ENCODE measurements at places on chromosomes 12 and 14. TPM values are rescaled to one million over a fixed set of nuclear protein-coding genes. Genes with fewer than 3 reads are reported as not detected.
A peak's percentile ranks its signal among the peaks of the same experiment; 100 is the strongest.

TMEM119 gene
- 50.8 TPM for total RNA-seq

ADAMTS20 gene
- 0.09 TPM for total RNA-seq

NAV3 gene
- total RNA-seq = 34.6 TPM

PTGER2 gene
- 1.4 TPM for total RNA-seq

AMDHD1 gene
- 0.27 TPM for total RNA-seq

CCDC177 gene
- under 0.01 TPM for total RNA-seq

DNA sequence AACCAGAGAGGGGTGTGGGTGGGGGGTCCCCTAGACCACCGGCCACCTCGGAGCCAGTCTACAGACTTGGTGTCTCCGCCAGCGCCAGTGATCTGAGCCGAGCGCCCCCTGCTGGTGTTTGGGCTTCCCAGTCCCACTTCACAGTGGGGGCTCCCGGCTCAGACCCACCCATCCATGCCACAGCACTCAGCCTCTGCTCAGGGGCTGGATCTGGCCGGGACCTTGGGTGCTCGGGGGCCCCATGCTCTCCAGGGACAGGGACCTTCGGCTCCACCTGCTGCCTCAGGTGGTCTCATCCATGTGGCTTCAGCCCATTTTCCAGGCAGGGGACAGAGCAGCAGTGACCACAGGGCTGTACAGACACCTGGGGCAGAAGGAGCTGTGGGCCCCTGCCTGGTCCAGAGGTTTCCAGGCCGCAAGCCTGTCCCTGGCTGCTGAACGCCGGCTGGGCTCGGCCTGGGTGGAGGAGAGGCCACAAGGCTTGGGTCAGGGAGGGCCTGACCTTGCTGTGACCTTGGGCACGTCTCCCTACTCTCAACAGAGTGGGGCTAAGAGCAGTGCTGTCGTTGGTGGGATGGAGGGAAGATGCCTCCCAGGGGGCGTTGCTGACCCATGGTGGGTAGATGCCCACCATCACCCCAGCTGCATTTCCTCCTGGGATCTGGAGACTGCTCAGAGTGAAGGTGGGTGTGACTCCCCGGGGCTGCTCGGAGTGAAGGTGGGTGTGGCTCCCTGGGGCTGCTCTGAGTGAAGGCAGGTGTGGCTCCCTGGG, 86.3 kb downstream of the KIF26A start:
- DNase-seq = no peak

GRCh38 chr12:52335598-52336262, 14.5 kb upstream of the KRT83 start:
- peak; percentile 20 for DNase-seq

DNA sequence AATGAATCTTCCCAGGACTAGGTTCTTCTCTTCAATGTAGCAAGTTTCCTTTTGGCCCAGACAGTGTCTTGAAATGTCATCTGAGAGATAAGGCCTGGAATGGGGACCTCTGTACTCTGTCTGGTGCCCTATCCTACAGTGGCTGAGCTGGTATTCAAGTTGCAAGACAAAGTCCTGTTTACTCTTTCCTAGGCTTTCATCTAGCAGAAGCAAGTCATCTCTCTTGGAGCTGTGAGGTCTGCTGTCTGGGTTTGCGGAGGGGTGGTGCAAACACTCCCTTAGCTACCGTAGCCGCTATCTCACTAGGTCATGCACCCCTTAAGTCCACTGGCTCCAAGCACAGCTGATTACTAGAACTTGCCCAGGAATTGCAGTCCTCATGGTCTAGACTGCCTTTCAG, 149.7 kb upstream of the SLC16A7 start:
- DNase-seq = no peak

- no peak for DNase-seq
Observed at GRCh38 chr12:9957834-9958233, 13.4 kb upstream of the CLEC12A start.

DNA sequence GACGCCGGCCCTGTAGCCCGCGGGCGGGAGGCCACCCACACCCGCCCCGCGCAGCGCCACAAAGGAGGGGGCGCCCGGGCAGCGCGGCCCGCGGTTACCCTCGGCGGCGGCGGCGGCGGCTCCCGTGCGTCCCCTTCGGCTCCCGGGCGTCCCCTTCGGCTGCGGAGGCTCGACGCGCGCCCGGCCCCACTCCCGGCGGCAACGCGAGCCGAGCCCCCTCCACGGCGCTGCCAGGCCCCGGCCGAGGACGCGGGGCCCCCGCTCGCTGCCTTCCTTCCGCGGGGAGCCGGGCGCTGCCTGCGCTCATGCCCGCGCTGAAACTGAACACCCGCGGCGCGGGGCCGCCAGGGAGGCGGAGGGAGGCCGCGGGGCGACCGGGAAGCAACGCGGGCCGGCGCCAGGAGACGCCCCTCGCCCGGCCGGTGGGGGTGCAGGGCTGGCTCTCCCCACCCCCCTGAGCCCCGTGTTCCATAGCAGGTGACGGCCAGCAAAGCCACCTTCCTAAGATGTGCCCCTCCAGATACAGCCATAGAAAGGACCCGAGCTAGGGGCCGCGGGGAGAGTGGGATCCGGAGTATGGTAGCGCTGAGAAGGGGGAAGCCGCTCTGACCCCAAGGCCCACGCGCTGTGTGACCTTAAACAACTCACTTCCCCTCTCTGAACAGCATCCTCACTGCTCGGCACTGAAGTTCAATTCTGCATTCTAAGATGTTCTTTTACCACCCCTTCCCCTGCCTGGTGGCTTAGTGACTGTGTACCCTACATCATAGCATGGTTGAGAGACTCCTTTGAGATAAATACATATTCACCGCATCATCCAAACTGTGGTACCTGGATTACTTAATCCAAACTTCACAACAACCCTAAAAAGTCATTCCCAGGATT, 42.8 kb downstream of the KDM2B start:
- DNase-seq = peak; percentile 49

DNA sequence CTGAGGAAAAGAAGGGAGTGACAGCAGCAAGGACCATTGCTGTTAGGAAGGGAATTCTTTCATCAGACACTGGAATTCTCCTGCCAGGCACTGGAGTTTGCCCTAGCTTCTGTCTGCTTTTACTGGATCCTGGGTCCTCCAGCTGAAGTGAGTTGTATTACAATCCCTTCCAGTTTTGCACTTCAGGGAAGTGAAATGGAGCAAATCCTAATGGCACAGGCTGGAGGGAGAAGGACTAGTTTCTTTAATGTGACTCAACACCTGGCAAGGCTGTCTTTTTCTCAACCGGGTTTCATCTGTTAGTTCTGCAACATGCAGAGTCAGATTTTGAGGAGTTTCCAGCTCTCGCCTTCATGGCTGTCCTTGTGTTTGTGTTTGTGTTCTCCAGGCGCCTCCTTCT, 45.8 kb downstream of the ETV6 start:
- no peak for DNase-seq

DNA sequence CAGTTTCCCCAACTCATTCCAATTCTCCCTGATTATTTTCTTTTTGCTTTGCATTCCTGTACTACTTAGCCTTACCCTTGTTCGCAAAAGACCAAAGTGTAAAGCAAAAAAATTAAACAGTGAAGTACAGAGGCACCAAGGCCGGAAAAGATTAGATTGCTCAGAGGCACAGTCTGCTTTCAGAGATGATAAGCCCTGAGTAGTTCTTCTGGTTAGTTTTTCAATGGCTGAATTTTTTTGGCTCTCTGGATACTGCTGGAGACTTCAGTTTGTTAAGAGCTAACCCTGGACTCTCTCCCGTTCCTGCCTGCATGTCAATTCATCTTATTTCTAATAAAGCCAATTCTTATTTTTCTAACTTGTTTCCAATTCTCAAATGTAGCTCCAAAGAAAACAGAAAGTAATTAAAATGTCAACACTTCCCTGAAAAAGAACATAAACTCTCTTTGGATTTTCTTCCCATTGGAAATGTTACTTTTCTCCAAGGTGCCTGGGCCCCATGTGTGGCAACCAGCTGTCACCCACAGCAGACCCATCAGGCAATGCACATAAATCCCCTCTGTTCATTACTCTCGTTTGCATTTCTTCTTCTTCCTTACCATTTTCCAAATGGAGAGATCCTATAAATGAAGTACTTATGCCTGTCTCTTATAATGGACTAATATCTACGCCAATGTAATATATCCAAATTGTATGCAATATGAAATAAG, 142.8 kb downstream of the BTG1 start:
- DNase-seq = peak; percentile 46

DNA sequence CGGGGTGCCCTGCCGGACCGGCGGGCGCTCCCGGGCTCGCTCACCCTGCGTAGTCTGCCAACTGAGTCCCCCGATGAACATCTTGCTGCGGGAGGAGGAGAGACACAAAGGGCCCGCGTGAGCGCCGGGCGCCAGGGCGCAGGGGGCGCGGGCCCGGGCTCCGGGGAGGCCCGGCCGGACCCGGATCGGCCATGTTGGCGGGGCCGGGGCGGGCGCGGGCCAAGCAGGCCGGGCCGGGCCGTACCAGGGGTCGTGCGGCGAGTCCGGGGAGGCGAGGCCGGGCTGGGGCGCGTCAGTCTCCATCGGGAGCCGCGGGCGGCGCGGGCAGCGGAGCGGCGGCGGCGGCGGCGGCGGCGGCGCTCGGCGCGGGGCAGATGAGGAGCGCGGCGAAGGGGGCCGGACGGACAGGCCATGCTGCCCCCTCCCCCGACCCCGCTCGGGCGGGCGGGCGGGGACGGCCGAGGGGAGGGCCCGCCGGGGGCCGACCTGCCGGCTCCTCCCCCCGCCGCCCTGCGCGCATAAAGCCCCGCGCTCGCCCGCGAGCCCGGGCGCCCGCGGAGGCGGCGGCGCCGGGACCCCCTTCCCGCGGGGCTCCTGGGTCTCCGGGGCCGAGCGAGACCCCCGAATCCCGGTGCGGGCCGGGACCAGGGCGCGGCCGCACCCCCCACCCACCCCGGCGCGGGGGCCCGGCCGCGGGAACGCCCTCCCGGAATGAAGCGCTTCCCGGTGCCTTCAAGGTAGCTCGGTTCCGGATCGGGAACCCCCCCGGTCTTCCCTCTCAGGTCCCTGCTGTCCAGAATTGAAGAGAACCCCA, at the start of gene MSI1:
Gene MSI1, minus strand, starts transcription at position 376 of the 814 bp plus-strand sequence. Its CDS starts 73 bp downstream, at position 303.
- DNase-seq = no peak

- no peak for DNase-seq
Observed at GRCh38 chr12:68411371-68411770, 79.2 kb upstream of the MDM1 start.

DNA sequence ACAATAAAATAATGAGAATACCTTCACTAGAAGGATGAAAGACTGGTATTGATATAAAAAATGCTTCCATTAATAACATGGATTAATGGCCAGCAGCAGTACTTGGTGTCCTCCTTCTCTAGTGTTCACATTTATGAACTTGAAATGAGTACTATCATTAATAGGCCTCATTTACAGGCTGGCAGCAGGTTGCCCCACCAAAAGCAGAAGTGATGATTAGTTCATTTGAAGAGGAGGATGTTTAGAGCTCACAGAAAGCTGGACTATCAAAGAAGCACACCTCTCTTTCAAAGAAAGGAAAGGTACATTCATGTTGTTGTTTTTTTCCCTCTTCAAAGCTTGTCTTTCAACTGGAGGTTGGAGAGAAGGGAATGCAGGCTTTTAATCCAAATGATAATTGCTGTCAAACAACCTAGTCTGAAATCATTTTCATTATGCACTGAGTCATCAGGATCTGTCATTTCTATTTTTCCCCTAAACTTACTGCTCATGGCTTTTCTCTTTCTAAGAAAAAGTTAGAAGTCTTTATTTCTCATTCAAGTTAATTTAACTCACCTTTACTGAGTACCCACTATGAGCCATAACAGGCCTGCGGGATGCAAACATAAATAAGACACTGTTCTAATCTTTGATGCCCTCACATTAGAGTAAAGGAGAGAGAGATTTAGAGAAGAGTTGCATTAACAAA, 157.9 kb upstream of the GRIP1 start:
- no peak for DNase-seq

GRCh38 chr12:127809275-127809674, 457.7 kb upstream of the TMEM132C start:
- DNase-seq = peak; percentile 88

DNA sequence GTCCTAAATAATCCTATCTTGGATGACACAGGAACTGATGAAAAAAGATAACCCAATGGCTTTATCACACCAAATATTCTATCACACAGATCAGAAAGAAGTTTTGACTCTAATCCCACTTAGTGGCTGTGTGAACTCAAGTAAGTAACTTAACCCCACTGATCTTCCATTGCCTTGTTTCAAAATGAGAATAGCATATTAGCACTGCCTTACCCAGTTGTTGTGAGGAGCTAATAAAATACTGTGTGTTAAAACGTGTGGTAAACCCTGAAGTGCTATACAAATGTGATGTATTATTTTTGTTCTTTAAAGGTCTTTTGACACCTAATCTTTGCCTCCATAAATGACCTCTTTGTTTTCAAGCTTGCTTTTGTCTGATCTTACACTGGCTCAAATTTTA, 60.9 kb upstream of the ARID2 start:
- DNase-seq = no peak

- no peak for DNase-seq
Observed at GRCh38 chr14:76810525-76810924, 2.2 kb downstream of the ANGEL1 start.

- no peak for DNase-seq
Observed at GRCh38 chr12:64730588-64730969, 28.6 kb downstream of the GNS start.

GRCh38 chr12:130169256-130169655, 7.0 kb downstream of the FZD10 start:
- DNase-seq = no peak

- DNase-seq = no peak
Observed at GRCh38 chr12:54680374-54680773, 32.2 kb upstream of the DCD start.

GRCh38 chr12:55072083-55072482, 52.3 kb downstream of the NEUROD4 start:
- peak; percentile 15 for DNase-seq

- DNase-seq = peak; percentile 35
Observed at GRCh38 chr12:10160617-10161385, 11.1 kb downstream of the OLR1 start.

- no peak for DNase-seq
Observed at GRCh38 chr14:29273513-29273912, 506.9 kb downstream of the FOXG1 start.

DNA sequence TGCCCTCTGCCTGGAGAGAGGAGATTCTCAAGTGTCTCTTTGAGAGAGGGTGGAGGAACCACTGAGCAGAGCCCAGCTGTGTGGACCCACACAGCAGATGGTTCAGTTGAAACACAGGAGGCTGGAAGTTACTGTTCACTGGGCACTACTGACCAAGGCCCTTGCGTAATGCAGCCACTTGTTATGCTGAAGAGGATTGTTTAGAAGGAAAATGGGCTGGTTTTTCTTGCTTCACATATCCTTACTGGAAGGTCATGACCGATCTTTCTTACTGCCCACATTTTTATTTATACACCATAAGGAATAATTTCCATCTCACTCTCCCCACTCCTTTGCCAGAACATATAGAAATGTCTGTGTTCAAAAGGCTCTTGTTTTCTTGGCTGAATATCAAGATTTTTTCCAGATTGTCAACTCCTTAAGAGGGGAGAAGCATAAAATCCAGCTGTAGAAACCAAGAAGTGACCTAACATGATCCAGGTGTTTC, 375.1 kb upstream of the DDHD1 start:
- peak; percentile 52 for DNase-seq

GRCh38 chr12:125272383-125272933, 207.2 kb downstream of the AACS start:
- no peak for DNase-seq

GRCh38 chr12:851913-852312, 97.6 kb downstream of the RAD52 start:
- peak; percentile 50 for DNase-seq
